Hippocampal formation (tissue), 2 donors: ENCODE measurements at places on chromosomes 3 and 15.
A peak's percentile ranks its signal among the peaks of the same experiment; 100 is the strongest.

DNA sequence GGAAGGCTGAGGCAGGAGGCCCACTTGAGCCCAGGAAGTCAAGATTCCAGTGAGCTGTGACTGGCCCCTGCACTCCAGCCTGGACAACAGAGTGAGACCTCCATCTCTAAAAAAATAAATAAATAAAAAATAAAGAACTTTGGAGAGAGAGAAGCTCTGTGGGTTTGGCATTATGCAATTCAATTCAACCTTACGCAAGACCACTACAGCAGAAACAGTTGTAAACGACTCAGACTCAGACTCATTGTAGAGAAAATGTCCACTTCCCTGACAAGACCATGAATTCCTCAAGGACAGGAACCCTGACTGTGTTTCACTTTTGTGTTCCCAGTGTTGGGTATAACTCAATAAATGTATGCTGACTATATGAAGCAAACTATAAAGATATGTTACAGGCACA, 90.3 kb upstream of the C3orf80 start:
- no peak for DNase-seq

DNA sequence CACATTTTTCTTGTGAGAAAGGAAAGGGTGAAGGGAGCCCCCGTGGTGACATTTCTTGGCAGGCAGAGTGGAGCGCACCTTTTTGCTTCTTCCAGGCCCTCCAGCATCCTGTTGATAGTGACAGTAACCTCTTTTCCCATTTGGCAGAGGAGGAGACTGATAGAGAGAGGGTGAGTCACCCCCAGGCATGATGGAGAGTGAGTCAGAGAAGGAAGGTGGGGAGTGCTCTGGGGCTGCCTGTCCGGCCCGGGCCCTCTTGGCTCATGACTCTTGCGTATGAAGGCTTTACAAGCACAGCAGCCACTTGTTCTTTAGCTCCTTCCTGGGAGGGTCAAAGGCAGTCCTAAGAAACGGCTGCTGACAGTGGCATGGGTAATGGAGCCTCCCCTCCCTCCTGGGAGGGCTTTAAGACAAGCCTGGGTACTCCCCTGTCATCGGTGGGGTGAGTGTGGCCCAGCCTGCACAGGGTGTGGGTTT, 16.0 kb downstream of the ANKRD63 start:
- no peak for DNase-seq

- no peak for DNase-seq
Observed at GRCh38 chr3:69590111-69590510, 149.2 kb upstream of the MITF start.

DNA sequence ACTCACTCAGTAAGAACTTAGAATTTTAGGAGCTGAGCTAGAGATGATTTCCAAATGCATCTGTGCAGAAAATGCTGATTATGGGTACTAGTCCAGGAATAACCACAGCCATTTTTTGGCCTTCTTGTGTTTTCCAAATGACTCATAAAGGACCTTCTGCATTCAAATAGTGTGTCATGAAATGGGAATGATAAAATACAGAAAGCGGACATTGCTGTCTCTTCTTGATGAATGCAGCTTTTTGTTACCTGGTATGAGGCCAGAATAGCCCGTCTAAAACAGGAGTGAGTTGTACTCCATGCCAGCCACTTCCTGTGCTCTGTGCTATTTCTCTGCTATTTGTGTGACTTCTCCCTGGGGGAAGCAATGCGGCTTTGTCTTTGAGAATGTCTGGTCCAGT, 20.5 kb upstream of the FRMD5 start:
- DNase-seq = no peak

DNA sequence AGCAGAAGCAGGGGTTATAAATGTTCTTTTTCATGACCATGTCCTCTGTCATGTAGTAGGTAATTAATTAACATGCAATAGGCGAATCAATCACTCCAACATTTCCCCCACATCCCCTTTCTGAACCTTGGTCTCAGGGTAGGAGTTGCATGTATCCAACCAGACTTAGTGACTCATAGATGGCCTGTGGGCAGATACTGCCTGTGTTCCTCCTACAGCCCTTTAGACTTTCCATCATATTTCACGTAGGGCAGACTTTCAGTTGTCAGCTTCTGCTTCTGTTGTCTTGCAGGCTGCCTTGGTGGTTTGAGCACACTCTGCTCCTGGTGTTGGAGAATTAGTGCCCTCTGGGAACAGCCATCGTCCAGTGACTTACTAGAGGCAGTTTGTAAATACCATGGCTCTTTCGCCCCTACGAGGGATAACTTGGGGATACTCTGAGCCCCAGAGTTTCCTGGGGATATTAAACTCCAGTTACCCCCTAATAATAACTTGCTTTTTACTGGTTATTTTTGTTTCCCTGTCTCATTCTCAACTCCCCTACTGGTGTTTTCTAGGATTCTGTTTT, 244.4 kb downstream of the EDEM1 start:
- no peak for DNase-seq

GRCh38 chr15:63456258-63456657, 48.1 kb upstream of the USP3 start:
- DNase-seq = no peak

- DNase-seq = no peak
Observed at GRCh38 chr3:111326144-111326995, 215.6 kb upstream of the CD96 start.

- no peak for DNase-seq
Observed at GRCh38 chr3:20130106-20130505, 55.9 kb downstream of the SGO1 start.

GRCh38 chr3:185942907-185943759, 5.3 kb upstream of the TRA2B start:
- DNase-seq = peak; percentile 69

DNA sequence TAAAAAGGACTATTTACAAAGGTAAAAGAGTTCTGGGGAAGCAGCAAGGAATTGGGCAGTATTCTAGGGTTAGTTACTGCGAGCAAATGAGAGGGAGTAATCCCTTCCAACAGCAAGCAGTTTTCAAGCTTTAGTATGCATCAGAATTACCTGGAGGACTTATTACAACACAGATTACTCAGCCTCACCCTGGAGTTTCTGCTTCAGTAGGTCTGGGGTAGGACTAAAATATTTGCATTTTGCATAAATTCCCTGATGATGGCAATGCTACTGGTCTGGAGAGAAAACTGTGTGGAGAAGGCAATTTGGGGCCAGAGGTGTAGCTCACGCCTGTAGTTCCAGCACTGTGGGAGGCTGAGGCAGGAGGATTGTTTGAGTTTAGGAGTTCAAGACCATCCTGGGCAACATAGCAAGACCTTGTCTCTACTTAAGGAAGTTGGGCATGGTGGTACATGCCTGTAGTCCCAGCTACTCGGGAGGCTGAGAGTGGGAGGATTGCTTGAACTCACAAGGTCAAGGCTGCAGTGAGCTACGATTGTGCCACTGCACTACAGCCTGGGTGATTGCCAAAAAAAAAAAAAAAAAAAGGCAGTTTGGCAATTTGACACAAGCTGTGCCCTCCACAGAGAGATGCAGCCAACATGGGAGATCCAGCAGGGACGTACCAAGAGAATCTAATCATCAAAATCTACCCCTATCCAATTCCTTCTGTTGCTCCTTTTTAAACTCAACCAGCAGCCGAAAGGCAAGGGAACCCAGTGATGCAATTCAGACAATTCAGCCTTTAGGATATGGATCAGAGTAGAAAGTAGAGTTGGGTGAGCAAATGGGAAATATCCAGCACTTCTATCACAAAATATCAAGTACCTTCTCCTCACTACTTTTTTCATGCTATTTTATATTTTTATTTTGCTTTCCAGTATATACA, 27.1 kb upstream of the AP4E1 start:
- DNase-seq = no peak

DNA sequence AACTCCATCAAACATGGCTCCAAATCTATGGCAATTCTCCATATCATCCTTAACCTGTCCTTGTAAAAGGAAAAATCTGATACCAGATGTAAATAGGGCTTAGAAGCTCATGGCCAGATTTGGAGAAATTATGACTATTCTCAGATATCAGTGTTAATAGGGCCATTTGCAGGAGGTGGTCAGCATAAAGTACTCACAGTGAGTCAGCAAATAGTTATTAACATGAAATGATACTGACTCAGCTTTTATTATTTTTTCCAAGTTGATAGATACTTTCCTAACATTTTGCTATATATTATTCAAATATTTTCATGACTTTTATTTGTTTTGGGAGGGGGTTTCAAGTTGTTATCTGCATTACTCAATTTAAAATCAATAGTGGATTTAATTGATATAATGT, 255.8 kb downstream of the MFSD1 start:
- no peak for DNase-seq

DNA sequence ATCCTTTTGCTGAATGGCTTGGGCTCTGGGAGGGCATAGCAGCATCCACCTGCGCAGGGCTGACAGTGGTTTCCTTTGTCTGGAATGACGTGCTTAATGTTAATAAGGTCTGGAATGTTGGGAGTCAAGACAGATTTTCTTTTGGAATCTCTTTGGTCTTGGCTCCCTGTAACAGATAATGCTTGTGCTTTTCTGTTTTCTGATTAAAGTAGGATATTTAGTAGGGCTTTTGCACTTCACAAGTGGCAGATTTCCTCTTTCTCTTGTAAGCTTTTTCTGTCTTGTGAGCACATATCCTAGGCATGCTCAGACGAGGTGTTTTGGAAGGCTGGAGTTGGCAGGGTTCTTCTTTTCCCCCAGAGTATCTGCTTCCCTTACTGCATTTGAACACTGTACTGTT, 189.6 kb downstream of the GHSR start:
- no peak for DNase-seq

DNA sequence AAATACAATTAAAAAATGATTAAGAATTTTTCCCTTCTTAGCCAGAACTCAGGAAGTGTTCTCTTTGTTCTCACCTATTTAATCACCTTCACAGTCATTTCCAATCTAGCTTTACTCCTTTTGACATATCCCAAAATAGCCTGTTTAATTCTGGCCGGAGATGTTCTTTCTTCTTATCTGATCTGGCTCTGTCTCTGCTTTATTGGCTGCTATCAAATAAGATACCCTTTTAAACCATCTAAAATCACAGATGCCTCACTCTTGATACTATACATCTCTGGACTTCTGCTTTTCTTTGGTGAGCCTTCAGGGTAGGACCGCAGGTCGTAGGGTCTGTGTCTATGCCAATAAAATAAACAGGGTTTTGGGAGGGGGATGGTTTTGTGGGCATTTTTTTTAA, 319.2 kb upstream of the SEMA6D start:
- no peak for DNase-seq

DNA sequence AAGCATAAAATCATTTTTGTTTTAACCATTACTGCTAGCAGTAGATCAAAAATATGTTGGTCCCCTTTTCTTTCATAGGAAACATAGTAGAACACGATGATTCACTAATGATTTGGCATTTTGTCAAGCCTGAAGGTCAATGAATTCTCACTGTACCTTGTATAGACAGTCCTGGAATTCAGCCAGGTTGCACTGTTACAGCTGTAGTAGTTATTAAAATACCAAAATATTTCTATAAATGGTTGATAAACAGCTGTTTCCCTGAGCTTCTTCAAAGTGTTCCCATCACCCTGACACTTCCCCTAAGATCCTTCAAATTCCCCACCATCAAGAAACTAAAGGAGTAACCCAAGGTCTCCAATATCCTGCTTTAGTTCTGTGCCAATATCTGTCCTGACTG, 200.9 kb downstream of the ATP8B4 start:
- DNase-seq = no peak

DNA sequence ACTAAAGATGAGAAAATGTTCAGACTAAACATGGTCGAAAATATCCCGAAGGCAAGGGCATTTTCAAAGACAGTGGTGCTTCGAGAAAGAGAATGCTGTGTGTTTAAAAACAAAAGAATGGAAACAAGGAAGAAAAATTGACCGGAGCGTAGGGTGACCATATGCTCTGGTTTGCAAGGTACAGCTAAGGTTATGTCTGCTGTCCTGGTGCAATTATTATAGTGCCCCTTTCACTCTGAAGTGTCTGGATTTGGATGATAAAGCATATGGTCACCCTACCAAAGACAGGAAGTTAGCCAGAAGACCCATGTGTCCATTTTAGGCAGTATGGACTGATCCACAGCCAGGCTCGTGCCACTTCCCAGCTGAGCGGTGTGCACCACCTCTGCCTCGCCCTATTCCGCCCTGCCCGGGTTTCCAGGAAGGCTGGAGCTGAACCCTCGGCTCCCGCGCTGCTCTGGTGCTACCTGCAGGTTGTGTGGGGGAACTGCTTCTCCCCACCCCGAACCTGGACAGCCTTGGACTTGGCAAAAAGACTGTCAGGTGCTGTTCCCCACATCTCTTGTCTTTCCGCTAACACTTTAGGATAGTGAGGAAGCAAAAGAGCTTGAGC, 25.2 kb downstream of the GOLGA6D start:
- DNase-seq = no peak

- DNase-seq = no peak
Observed at GRCh38 chr3:121821421-121822199, 13.2 kb downstream of the IQCB1 start.

GRCh38 chr15:101000271-101000681, 81.1 kb downstream of the LRRK1 start:
- no peak for DNase-seq

DNA sequence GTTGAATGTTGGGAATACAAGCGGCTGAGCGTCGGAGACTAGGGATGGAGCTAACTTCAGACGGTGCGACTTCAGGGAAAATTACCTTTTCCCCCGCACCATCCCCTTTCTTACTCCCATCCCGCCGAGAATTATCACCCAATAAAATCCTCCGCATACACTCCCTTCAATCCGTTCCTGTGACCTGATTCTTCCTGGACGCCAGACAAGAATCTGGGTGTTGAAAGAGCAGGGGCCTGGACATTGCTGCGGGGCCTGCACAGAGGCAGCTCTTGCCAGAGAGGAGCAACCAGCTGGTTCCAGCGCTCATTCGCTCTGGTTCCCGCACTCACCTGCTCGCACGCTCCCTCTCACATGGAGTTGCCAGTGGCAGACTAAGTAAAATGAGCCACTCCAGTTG, 241.9 kb downstream of the ALCAM start:
- no peak for DNase-seq

GRCh38 chr15:68439506-68439905, 7.5 kb upstream of the ITGA11 start:
- no peak for DNase-seq

GRCh38 chr3:155018621-155019330, 61.3 kb upstream of the MME start:
- DNase-seq = no peak

DNA sequence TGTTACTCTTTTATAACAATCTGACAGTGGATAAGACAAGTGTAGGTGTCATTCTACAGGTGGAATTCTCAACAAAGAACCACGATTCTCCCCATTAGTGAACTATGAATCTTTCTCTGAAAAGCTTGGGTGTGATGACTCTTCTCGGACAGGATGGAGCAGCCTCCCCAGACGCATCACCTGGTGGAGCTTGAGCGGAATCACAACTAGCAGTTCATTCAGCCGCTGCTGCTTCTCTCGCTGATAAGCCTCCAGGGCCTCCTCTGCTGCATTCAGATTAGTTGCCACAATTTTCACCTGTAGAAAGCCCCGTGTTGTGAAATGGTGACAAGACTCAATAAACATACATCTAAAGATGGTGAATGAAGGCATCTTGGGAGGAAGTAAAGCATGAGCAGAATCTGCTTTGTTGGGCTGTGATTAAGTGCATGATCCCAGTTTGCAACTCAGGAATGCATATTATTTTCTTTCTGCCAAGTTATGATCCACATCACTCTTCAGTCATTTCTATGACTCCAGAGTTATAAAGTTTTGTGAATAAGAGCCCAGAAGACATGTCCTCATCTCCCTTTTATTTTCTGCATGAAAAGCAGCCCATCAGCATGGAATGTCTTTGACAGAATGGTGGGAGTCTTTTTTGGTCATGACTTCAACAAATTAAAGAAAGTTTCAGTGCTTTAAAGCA, 93.6 kb downstream of the BOC start:
- DNase-seq = no peak
